ENCODE measurements at places on chromosomes 2 and 18.

DNA sequence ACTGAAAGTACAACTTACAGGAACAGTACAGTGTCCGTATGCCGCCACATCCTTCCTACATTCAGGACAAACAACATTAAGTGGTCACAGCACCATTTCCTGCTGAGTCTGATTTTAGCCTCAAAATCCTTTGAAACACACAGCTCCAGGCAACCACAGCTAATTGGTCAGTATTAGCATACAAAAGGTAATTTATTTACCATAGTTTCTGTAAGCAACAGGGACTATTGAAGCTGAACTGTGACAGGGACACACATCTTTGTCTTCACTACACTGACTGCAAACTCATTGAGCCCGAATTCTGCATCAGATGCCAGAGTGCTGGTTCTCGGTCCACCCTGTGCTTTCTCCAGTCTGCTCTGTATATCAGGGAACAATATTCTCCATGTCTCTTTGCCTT lies 151.8 kb downstream of the ST6GAL2 start:
- no peak for DNase-seq

DNA sequence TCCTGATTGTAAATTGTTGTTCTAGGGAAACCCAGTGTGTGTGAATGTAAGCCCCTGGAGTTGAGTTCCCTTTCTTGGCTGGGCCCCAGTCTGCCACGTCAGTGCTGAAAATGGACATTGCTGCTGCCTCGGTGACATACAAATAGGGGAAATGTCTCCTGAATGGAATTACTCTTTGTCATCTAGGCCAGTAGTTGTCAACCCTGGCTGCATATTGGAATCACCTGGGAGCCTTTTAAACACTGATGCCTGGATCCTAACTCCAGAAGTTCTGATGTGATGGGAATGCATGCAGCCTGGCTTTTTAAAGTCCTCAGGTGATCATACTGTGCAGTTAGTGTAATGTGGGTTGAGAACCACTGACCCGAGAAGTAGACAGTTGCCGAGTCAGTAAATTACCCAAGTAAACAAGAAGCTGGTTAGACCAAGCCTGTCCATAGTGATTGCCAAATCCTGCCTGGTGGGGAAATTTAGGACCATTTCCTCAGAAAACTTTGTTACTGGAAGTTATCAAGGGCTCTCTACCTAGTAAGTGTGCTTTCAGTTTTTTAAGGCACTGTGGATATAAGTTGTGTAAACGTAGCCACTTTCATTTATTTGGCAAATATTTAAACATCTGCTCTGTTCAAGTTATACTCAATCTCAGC lies 27.6 kb upstream of the IL1R1 start:
- peak; percentile 81 for DNase-seq

- no peak for DNase-seq
Measured at GRCh38 chr2:903223-903900, 47.3 kb upstream of the SNTG2 start.

DNA sequence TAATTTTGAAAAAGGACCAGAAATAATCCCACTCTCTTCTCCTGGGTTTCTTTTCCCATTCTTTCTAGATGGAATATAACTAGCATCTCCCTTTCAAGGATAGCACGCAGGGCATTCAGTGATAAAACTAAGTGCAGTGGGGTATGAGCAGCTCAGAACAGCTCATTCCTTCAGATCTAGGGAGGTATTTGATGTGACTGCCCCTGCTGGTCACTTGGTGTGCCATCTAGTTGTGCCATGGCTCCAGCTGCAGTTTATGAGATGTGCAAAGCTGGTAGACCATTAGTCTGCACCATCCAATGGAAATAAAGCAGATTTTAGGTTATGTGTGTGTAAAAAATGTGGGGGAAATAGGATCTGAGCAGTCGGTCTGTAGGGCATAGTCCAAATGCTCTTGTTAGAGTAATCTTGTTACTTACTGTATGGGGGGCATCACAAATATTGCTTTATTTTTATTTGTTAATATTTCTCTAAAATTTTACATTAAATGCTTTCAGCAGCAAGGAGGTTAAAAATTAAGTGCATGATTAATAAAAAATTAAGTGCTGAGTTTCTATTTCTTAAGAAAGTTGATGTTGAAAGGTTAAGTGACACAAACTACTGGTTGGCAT lies 38.9 kb downstream of the CTAGE1 start:
- DNase-seq: peak; percentile 28

GRCh38 chr2:16707014-16707623 lies 41.5 kb upstream of the CYRIA start:
- no peak for DNase-seq

DNA sequence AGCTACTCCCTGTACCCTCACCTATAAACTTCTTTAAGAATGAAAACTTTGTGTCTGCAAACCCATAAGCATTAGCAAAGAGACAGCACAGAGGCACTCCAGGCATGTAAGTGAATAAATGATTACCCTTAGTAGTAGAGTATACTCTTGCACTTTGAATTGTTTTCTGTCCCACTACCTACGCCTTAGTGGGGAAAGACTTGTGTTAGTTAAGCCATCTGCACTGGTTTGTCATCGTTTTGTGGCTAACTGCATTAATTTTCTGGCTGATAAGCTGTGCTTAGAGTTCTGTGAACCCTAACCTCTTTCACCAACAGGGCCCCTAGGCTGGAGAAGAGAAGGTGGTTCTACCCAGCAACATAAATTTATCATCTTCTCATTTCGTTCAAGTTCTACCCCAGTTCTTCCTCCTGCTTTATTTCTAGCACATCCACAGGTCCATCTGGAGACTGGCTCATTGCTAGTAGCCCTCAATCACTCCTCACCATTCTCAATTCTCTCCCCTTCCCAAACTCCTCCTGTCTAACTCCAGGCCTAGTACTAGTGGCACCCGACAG lies 710 bp downstream of the LMAN2L start:
- DNase-seq: peak; percentile 20

GRCh38 chr2:237864940-237865622 lies 5.7 kb downstream of the RAMP1 start:
- peak; percentile 51 for DNase-seq

DNA sequence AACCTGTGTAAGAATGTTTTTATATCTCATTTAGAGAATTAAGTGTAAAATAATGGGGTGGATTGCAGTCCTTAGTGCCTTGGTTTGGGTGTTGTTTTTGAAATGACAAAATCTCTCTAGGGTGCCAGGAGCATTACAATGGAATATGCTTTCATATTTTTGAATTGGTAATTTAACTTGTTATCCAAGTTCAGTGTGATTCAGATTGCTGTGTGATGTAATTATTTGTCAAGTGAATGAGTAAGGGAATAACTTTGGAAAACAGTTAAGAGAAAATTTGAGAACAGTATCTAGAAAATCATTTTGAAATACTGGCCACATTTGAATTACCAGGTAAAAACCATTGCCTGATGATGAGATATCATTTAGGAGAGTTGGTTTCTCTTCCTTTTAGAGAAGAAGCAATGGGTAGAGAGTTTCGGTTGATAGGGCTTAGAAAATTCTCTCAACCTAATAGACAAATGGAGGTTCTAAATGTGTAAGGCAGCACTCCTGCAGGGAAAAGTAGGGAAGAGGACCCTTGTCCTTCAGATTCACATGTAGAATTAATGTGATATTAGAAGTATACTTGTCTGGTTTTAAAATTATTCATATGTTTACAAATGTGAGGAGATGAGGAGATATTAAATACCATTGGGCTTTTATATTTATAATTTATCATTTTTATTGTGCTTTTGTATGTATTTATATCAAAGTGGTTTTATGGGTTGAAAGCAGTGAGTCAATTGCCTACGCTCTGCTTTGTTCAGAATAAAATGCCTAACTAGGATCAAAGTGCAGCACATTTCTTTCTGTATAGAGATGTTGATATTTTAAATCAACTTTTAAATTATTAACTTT lies 124.8 kb downstream of the PHLPP1 start:
- DNase-seq: peak; percentile 52

DNA sequence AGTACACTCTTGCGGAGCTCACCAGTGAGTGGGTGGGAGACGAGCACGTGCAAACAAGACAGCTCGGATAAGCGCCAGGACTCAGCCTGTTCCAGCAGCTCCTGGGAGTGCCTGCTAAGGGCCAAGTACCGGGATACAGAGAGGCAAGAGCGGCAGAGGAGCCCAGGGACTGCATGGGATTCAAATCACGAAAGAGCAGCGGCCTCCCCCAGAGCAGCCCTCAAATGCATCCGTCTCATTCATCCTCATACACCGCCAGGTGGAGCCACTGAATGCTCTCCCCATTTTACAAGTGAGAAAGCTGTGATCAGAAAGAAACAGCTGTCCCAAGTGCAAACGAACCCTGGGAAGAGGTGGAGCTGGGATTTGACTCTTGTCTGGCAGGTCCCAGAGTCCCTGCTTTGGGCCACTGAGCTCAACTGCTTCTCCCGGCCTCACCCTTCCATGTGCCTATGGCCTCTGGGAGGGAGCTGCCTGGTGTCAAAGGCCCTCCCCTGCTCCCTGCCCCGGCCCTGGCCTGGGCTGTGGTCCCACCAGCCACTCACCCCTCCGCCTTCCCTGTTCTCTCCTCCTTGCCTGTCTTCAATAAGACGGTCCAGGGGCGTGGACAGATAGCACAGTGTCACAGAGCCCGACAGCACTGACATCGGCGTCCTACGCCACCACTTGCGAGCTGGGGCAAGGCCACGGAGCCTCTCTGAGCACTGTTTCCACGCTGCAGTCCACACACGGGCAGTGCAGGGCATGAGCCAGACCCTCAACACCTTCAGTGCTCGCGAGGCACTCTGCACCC lies 72.8 kb upstream of the TAF1B start:
- peak; percentile 72 for DNase-seq

DNA sequence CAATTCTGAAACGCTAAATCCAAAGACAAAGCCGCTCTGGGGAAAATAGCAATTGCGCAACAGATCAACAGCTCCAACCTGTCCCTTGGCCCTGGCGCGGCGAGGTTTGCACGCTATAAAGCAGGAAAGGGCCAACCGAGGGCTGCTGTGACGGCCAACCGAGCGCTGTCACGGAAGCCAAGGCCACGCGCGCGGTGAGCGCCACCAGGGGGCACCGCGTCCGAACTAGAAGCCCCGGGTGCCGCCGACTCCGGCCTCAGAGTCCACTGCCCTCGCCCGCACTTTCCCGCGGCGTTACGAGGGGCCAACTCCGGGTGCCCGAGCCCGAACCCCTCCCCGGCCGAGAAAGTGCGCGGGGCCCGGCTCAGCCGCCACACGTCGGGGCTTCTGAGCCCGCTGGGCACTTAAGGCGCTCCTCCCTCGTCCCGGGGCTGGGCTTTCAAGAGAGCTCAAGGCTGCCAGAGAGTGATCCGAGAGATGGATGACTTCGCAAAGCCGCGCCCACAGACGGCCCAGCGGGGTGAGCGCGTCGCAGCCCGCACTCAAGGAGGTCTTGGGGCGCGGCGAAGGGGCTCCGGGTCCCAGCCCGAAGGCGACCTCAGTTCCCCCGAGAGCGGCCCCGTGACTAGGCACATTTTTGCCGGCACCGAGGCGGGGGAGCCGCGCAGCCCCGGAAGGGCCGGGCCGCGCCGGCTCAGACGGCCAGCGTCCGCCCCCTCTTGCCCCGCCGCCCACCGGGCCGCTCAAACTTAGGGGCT lies 897 bp downstream of the NFE2L2 start:
- peak; percentile 98 for DNase-seq

Measured in iris pigment epithelial cell (primary cell).